ENCODE measurements at places on chromosomes 4 and X. TPM values are rescaled to one million over a fixed set of nuclear protein-coding genes. Genes with fewer than 3 reads are reported as not detected.

- DNase-seq = no peak
Observed at GRCh38 chr4:186081202-186081807, 12.3 kb downstream of the TLR3 start.

DNA sequence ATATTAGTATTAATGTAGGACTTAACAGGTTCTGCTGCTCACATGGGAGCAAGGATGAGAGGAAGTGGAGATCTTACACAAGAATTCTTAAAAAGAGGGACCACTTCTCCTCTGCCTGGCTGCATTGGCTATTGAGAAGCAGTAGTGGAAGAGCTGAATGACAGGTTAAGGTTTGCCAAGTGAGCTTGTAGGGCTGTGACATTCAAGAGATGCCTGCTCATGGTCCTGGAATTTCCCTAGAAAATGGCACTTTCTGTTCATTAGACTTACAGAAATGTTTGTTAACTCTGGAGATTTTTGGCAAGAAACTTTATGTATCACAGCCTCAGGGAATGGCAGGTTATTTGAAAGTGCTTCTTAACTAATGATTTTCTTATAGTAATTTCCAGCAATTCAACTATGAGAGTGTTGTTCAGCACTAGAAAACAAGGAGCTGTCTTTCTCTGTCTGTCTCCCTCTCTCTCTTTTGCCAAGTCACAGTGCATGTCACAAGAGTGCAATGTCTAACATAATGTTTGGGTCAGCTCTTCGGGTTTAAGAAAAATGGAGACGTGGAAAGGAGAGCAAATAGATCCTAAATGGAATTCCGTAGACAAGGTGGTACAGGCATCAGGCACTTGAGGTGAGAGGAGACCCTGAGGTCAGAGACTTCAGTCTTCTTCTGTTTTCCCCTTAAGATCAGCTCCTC is 8.3 kb upstream of the NAP1L5 start:
- DNase-seq = peak; percentile 4

GRSF1 gene
- total RNA-seq = 100 TPM

GRCh38 chrX:154096140-154097002 is 1.1 kb downstream of the MECP2 start:
- DNase-seq = no peak

MCF2 gene
- total RNA-seq = not detected
